ENCODE measurements at places on chromosomes 11 and 22.

- DNase-seq: no peak
Observed at GRCh38 chr22:41696703-41697102, 2.6 kb upstream of the MEI1 start.

DNA sequence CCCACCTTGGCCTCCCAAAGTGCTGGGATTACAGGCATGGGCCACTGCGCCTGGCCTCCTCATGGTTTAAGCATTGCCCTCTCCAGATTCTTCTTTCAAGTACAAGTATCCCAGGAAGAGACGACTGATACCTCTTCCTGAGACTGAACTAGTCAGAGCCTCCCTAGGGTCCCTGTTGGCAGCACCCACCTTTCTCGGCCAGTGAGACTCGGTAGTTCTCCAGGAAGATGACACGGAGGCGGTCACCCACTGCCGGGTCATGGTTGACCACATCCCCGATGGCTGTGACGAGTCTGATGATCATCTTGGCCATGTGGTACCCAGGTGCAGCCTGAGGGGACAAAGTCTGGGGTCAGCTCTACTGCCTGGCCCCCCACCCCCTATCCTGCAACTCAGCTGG lies 7.2 kb upstream of the RASGRP2 start:
- peak; percentile 58 for DNase-seq

- DNase-seq: no peak
Observed at GRCh38 chr11:97622795-97623194, 1233.0 kb downstream of the JRKL start.

GRCh38 chr11:106961518-106961917 lies 56.8 kb downstream of the GUCY1A2 start:
- no peak for DNase-seq

DNA sequence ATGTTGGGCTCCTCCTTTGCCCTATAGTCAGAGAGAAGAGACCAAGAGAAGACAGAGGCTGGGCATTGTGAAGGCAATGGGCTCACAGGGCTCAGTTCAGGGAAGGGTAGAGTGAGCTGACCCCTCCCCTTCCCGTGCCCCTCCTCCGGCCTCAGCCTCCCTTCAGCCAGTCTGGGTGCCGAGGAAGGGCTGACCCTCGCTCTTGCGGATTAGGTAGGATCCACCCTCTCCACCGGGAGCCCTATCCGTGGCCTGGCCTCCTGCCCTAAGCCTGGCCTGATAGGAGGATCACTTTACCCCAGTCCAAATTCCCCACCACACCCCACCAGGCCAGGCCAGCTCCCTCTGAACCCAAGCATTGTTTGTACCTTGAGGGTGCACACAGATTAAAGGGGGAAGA lies 1.8 kb upstream of the PPP1R14B start:
- no peak for DNase-seq

- DNase-seq: no peak
Observed at GRCh38 chr11:11910541-11910940, 68.8 kb downstream of the USP47 start.

- no peak for DNase-seq
Observed at GRCh38 chr22:37165066-37165465, 15.3 kb upstream of the IL2RB start.

Measured in left forelimb (tissue), 1 donor.